ENCODE measurements at places on chromosomes 1 and 21.

GRCh38 chr21:42544544-42544943 lies 30.9 kb downstream of the SLC37A1 start:
- DNase-seq = no peak

GRCh38 chr1:64892576-64893573 lies 73.5 kb downstream of the JAK1 start:
- DNase-seq = no peak

GRCh38 chr1:178282949-178283367 lies 189.1 kb downstream of the RASAL2 start:
- DNase-seq = no peak

GRCh38 chr1:223639331-223639749 lies 26.2 kb downstream of the CAPN8 start:
- no peak for DNase-seq

DNA sequence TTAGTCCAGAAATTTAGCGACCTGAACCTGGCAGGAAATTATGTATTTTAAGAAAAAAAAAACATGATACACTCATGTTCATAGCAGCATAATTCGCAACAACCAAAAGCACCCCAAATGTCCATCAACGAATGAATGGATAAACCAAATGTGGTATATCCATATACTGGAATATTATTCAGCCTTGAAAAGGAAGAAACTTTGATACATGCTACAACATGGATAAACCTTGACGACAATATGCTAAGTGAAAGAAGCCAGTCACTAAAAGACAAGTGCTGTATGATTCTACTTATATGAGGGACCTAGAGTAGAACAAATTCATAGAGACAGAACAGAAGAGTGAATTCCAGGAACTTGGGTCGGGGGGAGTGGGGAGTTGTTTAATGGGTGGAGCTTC lies 698 bp upstream of the OLIG1 start:
- DNase-seq = no peak

- no peak for DNase-seq
These were observed 57.4 kb downstream of the FOXD2 start for GRCh38 chr1:47495176-47495713.

DNA sequence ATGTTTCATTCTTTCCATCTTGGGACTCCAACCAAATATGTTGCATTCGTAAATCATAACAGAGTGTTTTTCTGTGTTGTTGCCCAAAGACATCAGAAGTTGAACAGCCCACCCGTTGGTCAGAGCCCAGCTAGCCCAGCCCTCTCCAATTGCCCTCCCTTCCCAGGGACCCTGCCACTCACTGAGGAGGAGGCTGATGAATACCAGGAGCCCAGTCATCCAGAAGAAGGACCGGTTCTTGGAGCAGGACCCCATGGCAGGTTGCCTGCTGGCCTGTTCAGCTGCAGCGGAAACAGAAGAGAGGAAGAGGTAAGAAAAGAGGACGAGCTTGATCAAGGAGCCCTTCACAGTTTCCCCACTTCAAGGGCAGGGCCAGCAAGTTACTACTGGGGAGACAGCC lies 172.2 kb upstream of the ETV3 start:
- DNase-seq = no peak

DNA sequence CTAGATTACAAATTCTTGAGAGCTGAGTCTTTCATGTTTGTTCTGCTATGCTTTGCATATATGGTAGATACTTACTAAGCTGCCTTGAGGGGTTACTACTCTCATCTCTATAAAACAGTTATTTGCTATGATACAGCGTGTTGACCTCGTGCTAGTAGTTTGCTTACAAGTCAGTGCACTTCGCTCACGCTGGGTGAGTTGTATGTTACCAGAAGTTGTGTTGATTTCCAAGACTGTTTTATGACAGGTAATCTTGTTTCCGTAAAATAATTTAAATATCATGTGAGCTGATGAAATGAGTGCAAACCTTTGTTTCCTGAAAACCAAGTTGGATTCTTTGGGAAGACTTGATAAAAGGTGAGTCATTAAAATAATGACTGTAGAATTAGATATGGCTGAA lies 7.3 kb downstream of the MRPS6 start:
- no peak for DNase-seq

DNA sequence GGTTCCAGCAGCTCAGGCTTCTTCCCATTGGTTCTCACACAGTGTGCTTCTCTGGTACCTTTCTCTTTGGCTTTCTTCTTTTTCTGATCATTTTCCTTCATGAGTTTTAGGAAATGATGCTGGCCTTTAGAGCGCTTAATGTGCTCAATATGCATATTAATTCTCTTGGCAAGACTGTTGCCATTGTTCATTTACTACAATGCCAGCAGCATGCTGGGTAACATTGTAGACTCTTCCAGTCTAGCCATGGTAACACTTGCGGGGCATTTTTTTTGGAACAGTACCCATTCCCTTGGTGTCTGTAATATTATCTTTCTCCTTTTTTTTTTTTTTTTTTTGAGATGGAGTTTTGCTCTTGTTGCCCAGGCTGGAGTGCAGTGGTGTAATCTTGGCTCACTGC lies 21.7 kb downstream of the UBE4B start:
- no peak for DNase-seq
